ENCODE measurements at places on chromosomes 5 and 9. TPM values are rescaled to one million over a fixed set of nuclear protein-coding genes. Genes with fewer than 3 reads are reported as not detected.
A peak's percentile ranks its signal among the peaks of the same experiment; 100 is the strongest.

- DNase-seq: no peak
- no peaks in the 10 kb centered on the region for H3K36me3 ChIP-seq
- H3K27ac ChIP-seq: no peak overlapping the region
- H3K27me3 ChIP-seq: peaks cover 58% of the 10 kb centered on the region
These were observed 15.9 kb downstream of the OR2V1 start for GRCh38 chr5:181114844-181115778.

DNA sequence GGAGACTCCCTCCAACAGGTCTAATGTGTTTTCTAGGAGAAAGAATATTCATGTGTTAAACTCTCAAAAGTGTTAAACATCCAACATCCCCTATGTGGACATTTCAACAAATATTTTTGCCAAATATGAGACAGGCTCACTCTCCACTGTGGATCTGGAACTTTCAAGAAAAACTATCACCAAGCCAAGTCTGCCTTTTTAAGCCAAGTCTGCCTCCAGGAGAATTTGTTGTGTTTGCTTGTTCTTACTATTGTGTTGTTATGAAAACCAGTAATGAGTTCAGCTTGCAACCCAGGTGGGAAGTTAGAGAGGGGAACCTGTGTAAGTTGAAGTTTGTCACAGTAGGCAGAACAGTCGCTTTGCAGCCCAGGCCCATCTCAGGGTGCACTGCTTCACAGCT, 228.1 kb downstream of the NFIB start:
- no peaks in the 10 kb centered on the region for H3K36me3 ChIP-seq
- no peak for DNase-seq
- H3K4me3 ChIP-seq: no peak overlapping the region
- H3K27me3 ChIP-seq: no peaks in the 10 kb centered on the region

Gene GZMA
- 242 TPM for total RNA-seq

DNA sequence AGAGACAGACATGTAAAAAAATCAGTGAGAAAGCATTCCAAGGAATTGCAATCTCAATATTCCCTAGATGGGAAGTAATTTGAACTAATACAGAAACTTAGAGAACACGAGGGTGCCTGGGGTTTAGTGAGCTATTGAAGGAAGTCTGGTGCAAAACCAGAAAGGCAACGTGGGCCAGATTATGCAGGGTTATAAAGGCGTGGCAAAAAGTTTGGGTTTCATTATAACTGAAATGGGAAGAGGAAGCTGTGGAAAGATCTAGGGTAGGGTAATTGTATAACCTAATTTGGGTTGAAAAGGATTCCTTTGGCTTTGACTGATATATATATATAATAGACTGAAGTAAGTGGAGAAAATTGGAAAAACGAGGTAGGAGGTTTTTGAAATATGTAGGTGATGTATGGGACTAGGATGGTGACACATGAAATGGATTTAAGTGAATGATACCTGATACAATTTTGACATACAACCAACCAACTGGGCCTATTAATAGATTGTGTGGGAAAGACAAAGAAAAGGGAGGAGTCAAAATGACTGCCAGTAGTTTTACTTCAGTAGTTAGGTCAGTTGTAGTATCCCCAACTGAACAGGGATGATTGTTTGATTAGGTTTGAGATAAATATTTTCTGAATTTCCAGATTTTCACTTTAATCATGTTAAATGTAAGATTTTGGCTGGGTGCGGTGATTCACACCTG, 65.3 kb downstream of the FAM174A start:
- H3K4me1 ChIP-seq: no peaks in the 10 kb centered on the region
- H3K4me3 ChIP-seq: no peak overlapping the region
- peaks cover 8% of the 10 kb centered on the region for H3K27me3 ChIP-seq
- no peak for DNase-seq
- no peaks in the 10 kb centered on the region for H3K36me3 ChIP-seq

DNA sequence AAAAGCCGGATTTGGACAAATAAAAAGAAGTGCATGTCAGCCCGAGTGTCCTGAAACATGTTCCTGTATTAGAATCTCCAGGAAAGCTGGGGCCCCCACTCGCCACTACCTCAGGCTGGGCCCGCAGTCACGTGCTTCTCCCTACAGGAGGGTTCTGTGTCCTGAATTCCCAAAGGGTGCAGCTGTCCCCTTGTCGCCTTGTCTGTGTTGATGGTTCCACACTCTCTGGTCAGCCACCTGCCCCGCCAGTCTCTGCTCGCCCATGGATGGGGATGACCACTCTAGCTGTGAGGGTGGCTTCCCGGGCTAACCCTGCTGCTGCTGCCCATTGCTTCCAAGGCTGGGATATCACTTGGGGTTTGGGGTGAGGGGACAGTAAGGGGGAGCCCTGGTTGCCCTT, 3.1 kb upstream of the TMEM250 start:
- no peaks in the 10 kb centered on the region for H3K36me3 ChIP-seq
- no peak overlapping the region for H3K27ac ChIP-seq
- no peak for DNase-seq

- H3K4me1 ChIP-seq: peaks cover 33% of the 10 kb centered on the region
- H3K36me3 ChIP-seq: no peaks in the 10 kb centered on the region
- no peak overlapping the region for H3K4me3 ChIP-seq
- H3K27me3 ChIP-seq: no peaks in the 10 kb centered on the region
- peak overlapping the region; percentile 20 for H3K27ac ChIP-seq
These were observed 51.0 kb upstream of the IL17B start for GRCh38 chr5:149429839-149430721.

Gene ZSWIM6
- total RNA-seq: 6.1 TPM

DNA sequence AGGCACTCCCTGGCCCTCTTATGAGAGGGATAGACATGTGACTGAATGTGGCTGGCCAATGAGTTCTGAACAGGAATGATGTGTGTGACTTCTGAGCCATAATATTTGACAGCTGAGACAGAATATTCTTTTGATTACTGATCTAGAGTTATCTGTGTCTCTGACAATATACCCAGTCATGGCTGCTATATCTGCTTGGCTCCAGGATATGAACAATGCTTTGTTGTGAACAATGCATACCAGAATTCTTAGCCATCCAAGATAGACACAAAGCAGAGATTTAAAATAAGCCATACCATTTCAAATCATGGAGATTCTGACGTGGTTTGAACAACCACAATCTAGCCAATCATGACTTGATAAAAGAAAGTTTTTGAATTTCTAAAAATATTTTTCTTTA, 840.3 kb upstream of the SEMA6A start:
- no peaks in the 10 kb centered on the region for H3K27me3 ChIP-seq
- no peak overlapping the region for H3K27ac ChIP-seq
- no peak for DNase-seq
- H3K4me3 ChIP-seq: no peak overlapping the region
- no peaks in the 10 kb centered on the region for H3K4me1 ChIP-seq

- H3K27me3 ChIP-seq: no peaks in the 10 kb centered on the region
- no peak overlapping the region for H3K4me3 ChIP-seq
- no peak overlapping the region for H3K27ac ChIP-seq
- no peaks in the 10 kb centered on the region for H3K36me3 ChIP-seq
- no peaks in the 10 kb centered on the region for H3K4me1 ChIP-seq
These were observed 212.8 kb downstream of the NXNL2 start for GRCh38 chr9:88747768-88748167.

- no peaks in the 10 kb centered on the region for H3K36me3 ChIP-seq
- peaks cover 7% of the 10 kb centered on the region for H3K27me3 ChIP-seq
- no peak for DNase-seq
These were observed 90.5 kb downstream of the ADAMTS12 start for GRCh38 chr5:33801292-33801691.

Gene MED7
- total RNA-seq: 15.3 TPM

- H3K27me3 ChIP-seq: peaks cover 70% of the 10 kb centered on the region
- H3K4me3 ChIP-seq: peak overlapping the region; percentile 70
- peak; percentile 34 for DNase-seq
- H3K36me3 ChIP-seq: no peaks in the 10 kb centered on the region
These were observed 752 bp downstream of the CCNJL start for GRCh38 chr5:160311491-160312133.

DNA sequence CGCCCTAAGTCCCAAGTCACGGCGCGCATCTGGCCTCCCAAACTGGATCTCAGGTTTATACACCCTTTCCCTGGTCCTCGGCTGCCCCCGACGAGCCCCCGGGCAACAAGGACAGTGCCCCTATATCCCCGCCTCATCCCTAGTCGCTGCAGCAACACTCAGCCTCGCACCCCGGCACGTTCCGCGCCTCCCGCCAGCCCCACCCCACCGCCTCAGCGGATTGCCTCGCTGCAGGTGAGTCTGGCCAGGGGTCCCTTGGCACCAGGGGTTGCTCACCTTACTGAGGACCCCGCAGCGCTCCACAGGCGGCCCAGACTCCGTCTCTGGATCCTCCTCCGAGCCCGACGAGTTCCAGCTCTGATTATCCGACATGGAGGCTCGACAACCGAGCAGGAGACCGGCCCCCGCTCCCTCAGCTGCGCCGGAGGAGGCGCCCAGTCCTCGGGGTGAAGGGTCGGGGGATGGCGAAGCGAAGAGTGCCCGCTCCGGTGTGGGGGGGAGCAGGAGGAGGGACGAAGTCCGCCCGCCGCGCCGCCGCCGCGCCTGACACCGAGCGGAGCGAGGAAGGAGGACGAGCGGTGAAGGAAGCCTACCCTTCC, 494 bp downstream of the CERT1 start:
- peak overlapping the region; percentile 95 for H3K27ac ChIP-seq
- H3K4me1 ChIP-seq: peaks cover 34% of the 10 kb centered on the region
- H3K27me3 ChIP-seq: no peaks in the 10 kb centered on the region
- peaks cover 22% of the 10 kb centered on the region for H3K36me3 ChIP-seq
- no peak for DNase-seq

- H3K4me1 ChIP-seq: no peaks in the 10 kb centered on the region
- DNase-seq: no peak
- no peaks in the 10 kb centered on the region for H3K36me3 ChIP-seq
- no peak overlapping the region for H3K27ac ChIP-seq
- peaks cover 8% of the 10 kb centered on the region for H3K27me3 ChIP-seq
These were observed 19.7 kb upstream of the OR2K2 start for GRCh38 chr9:111349766-111350165.

GRCh38 chr5:131751506-131751905, 45.3 kb downstream of the FNIP1 start:
- no peak overlapping the region for H3K4me3 ChIP-seq
- H3K27ac ChIP-seq: no peak overlapping the region
- H3K27me3 ChIP-seq: no peaks in the 10 kb centered on the region
- H3K36me3 ChIP-seq: peaks cover 38% of the 10 kb centered on the region

Gene IL9
- total RNA-seq: not detected

DNA sequence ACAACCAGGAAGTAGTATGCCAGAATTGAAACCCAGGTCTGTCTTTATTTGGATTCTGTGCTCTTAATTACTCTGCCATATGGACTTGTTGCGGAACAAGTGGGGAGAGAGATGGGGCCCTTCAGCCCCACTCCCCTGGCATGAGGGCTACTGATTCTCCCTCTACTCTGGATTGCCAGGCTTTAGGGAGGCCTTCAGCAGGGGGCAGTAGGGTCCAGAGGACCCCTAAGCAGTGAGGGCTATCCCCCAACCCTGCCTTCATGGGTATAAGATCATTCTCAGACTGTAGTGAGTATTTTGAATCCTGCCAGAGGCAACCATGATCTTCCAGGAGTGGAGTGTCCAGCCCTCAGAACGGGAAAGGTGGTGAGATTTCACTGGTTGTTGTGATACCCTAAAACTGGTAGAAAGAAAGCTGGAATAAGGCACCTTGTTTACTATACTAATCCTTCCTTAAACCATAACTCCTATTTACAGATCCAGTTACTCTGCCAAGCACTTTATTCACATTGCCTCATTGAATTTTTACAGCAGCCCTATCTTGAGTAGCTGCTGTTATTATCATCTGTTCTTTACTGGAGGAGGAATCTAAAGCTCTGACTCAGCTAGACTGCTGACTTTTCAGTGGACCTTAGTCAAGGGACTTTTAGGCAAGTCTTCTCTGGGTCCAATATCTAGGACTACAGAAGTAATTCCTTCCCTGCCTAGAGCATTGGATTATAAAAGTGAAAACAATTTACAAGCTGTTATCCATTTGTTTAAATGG, 31.3 kb upstream of the LARP1 start:
- H3K36me3 ChIP-seq: no peaks in the 10 kb centered on the region
- H3K27me3 ChIP-seq: peaks cover 8% of the 10 kb centered on the region
- no peaks in the 10 kb centered on the region for H3K4me1 ChIP-seq
- no peak overlapping the region for H3K4me3 ChIP-seq

DNA sequence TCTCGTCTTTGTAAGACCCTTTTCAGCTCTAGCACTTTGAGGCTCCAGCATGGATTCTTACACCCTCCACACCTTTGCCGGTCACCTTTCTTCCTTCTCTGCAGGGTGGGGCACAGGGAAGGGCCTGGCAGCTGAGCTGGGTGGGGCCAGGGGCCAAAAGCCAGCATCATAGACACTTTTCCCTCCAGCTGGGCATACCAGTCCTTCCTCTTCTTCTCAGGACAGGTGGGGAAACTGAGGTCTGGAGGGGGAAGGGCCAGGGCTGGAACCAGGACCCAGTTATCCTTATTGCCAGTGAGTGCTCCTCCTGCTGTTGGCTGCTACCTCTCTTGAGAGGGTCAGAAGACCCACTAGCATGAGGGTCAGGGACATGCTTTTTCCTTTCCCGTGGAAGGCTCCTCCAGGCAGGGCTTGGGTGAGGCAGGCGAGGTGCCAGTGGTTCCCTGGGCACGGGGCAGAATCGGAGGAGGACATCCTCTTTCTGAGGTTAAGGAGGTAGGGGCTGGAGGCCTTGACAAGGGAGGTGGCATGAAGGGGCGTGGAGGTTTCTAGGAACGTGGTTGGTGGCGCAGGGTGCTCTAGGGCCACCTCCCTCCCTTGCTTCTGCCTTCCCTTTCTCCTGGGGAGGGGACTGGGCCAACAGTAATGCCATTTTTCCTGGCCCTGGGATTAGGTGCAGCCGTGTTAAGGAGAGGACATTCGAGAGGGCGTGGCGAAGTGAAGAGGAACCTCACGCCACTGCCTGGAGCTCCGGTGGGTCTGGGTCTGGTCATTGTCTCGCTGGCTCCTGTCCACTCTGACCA, at the start of gene NDST1:
NDST1 (plus strand) TSS at position 658 of the 803 bp plus-strand sequence. CDS start 13,124 bp downstream, outside the sequence.
- no peak for DNase-seq
- no peaks in the 10 kb centered on the region for H3K36me3 ChIP-seq
- no peak within 1 kb of the TSS for H3K27ac ChIP-seq
- no peaks in the 10 kb centered on the region for H3K4me1 ChIP-seq

Gene THBS4
- 0.47 TPM for total RNA-seq

Gene SPDL1
- total RNA-seq: 37.4 TPM

Gene CCL27
- 0.43 TPM for total RNA-seq

- H3K4me1 ChIP-seq: no peaks in the 10 kb centered on the region
- no peak overlapping the region for H3K4me3 ChIP-seq
- no peaks in the 10 kb centered on the region for H3K27me3 ChIP-seq
- no peak for DNase-seq
- no peaks in the 10 kb centered on the region for H3K36me3 ChIP-seq
These were observed 58.2 kb upstream of the PRR16 start for GRCh38 chr5:120405923-120406322.

- no peak overlapping the region for H3K4me3 ChIP-seq
- H3K36me3 ChIP-seq: peaks cover 34% of the 10 kb centered on the region
- H3K27me3 ChIP-seq: no peaks in the 10 kb centered on the region
- peaks cover 5% of the 10 kb centered on the region for H3K4me1 ChIP-seq
- H3K27ac ChIP-seq: no peak overlapping the region
- no peak for DNase-seq
These were observed 21.8 kb downstream of the STOM start for GRCh38 chr9:121348221-121348620.

DNA sequence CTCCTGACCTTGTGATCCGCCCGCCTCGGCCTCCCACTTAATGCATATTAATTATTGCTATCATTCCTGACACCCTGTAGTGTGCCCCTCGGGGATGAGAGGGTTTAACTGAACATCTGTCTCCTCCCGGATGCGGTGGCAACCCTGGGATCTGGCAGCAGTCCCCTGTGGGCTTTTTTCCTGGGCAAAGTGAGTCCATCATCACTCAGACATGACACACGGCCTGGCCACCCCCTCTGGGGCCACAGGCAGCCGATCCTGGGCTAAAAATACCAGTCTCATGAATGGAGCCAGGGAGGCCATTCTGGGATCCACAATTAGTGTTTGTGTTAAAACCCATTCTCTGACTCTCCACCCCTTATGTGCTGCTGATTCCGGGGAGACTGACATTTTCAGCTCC, 161.2 kb downstream of the RGS3 start:
- no peaks in the 10 kb centered on the region for H3K36me3 ChIP-seq
- DNase-seq: no peak
- peaks cover 6% of the 10 kb centered on the region for H3K4me1 ChIP-seq
- no peak overlapping the region for H3K4me3 ChIP-seq
- H3K27me3 ChIP-seq: peaks cover 4% of the 10 kb centered on the region
